Left lobe of liver (tissue), 2 donors: ENCODE measurements at places on chromosomes 7 and 10.

GRCh38 chr10:30070001-30070685 is 10.8 kb upstream of the JCAD start:
- no peak for DNase-seq

DNA sequence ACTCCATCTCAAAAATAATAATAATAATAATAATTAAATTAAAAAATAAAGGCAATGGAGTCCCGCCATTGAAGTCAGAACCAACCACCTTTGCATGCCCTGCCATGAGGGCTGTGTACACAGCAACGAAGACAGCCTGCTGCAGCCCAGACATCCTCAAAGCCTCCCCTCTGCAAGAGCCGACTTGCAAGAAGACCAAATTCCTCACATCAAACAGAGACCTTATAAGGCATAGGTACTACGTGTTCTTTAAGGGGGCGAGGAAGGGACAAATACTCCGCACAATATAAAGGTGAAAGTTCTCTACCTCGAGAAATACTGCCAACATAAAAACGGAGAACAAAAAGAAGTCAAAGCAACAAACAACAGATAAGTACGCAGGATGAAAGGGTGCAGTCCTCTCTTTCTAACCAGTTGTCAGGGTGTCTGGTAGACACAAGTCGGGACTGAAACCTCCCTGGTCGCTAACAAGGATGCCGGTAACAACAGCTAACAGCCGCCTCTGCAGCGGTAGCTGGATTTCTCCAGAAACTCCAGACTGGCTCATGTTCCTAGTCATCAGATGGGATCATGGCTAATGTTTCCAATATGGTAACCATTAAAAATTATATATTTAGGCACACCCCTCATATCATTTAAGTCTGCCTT is 23.6 kb downstream of the FGFR2 start:
- no peak for DNase-seq

DNA sequence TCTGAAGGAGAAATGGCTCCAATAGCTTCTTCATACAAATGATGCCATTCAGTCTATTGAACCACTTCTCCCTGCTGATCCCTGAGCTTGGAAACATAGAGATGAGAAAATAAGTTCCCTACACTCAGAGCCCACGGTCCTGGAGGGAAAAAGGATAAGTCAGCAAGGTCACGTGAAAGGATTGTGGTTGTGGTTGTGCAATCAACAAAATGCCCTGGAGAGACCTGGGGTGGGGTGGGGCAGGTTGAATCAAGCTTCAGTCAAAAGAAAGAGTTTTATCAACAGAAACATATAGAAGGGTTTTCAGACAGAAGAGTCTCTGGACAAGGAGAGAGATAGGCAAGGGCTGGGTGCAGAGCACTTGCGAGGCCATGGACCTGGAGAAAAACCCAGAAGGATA is 30.1 kb downstream of the C10orf90 start:
- no peak for DNase-seq

GRCh38 chr7:92504563-92504962 is 23.8 kb downstream of the PEX1 start:
- no peak for DNase-seq

- no peak for DNase-seq
Observed at GRCh38 chr10:83343676-83344075, 795.6 kb upstream of the GHITM start.

DNA sequence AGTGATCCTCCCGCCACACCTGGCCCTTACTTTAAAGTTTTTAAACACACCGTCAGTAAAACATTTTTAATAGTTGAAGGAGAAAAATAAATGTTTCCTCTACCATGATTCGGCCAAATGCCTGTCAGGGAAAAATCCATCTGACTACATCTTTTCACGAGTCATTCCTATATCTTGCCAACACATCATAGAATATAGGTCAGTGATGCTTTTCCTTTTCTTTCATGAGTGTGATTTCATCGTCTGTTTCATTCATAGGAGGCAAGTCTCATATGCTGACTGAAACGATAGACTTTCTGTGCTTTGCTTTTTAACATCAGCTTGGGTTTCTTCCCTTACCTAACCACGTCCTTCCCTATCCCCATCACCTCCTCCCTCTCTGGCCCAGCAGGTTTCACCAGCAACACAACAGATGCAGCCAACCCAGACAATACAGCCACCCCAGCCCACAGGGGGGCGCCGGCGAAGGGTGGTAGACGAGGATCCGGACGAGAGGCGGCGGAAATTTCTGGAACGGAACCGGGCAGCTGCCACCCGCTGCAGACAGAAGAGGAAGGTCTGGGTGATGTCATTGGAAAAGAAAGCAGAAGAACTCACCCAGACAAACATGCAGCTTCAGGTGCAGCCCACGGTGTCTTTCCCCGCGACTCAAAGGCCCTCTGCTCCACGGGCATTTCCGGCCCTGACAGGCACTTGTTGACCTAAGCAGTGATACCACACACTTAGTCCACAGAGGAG is 149.2 kb downstream of the TRIL start:
- no peak for DNase-seq

DNA sequence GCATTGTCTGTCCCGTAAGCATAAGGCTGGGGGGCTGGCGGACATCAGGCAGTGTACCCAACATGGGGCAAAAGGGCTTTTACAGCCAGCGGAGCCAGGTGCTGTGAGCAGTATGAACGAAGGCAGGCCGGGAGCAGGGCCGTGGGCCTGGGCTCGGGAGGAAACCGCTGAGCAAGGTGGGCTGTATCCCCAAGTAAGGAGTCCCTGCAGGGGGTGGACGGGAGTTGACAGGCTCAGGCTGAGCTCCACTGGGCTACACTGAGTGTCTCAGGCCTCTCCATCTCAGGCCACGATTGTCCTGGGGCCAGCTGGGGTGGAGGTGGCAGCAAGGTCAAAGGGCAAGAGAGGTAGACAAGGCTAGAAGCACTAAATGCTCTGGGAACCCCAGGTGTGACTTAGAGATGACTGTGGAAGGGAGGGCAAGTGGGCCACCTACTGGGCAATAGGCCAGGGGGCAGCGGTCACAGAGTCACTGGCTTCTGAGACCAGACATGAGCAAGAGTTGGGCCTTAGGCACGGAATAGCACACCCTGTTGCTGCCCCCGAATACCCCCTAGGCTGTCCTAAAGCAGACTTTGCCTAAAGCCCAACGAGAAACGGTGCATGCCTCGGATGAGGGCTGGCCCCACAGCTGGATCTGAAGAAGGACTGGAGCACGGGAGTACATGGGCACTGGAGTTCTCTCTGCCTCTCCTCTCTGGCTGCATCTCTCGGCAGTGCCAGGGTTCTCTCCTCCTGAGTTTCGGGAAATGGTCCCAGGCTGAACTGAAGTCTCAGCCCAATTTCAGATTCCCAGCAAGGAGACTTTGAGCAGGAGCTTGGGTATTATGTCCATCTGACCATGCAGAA is 10.8 kb upstream of the RAMP3 start:
- DNase-seq, result no peak
